ENCODE measurements at places on chromosomes 4 and X. TPM values are rescaled to one million over a fixed set of nuclear protein-coding genes. Genes with fewer than 3 reads are reported as not detected.

DNA sequence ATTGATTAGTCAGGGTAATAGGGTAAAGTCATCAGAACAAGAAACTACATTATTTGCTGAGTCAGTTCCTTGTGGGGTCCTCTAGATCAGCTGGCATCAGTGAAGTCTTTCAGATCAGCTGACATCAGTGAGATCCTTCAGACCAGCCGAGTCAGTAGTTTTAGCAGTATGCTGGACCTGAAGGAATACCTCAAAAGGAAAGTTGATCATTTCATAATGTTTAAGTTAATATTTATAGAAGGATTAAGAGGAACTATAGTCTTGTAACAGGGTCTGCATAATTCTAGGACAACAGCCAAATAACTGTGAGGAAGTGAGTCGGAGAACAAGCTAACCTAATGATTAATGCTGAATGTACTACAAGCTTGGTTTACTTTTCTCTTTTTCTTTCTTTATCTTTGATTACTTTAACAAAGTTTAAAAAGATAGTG is 958 bp upstream of the UGT2B7 start:
- DNase-seq = no peak

- DNase-seq = peak; percentile 90
Observed at GRCh38 chr4:184282251-184282713, 64.6 kb upstream of the ENPP6 start.

TGIF2LX gene
- not detected for total RNA-seq

DNA sequence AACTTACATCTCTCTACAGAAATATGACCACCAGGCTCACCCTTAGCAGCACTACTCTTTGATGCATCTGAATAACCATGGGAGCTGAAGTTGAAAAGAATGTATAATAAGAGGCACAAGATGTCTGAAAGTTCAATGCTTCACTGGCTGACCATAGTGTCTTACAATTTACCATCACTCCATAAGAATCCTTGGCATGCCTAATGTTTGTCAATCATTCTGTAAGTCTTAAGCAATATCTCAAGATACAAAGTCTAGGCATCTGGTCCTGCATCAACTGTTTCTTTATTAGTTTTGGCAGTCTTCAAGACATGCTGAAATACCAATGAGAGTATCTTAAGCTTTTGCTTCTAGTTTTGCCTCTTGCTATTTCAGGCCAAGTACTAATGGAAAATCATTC is 755.5 kb downstream of the STIM2 start:
- DNase-seq = no peak

GRCh38 chrX:72409993-72410392 is 104.3 kb upstream of the CITED1 start:
- no peak for DNase-seq

DNA sequence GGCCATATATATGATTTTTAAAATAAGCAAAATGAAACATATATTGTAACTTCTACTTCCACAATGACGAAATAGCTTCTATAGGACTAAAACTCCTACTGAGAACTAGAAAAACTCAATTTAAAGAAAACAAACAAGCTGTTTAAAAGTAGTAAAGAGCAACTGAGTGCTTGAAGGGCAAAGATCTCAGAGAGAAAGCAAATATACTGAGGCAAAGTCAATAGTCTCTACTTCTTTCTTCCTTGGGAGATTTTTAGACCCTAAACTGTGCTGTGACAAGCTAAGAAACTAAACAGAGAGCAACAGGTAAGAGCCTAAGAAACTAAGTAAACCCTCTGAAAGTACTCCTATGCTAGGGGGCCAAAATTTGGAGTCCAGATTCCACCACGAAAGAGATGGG is 8.6 kb downstream of the RCHY1 start:
- no peak for DNase-seq

POU4F2 gene
- not detected for total RNA-seq

DNA sequence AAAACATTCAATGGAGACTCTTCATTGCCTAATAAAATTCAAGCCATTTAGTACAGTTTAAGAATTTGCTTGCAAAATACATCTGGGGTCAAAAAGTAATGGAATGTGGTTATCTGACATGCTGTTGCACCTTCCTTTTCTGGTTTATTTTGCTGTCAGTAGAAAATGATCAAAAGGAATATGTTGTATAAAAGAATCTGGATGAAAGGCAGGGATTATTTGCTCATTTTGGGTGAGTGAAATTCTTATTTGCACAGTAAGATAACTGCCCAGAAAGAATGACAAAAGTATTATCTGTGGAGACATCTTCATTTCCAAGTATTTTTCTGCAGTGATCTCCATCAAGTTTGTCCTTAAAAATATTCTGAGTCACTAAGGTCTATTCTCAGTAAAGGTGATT is 30.4 kb downstream of the BOD1L1 start:
- DNase-seq = no peak

DNA sequence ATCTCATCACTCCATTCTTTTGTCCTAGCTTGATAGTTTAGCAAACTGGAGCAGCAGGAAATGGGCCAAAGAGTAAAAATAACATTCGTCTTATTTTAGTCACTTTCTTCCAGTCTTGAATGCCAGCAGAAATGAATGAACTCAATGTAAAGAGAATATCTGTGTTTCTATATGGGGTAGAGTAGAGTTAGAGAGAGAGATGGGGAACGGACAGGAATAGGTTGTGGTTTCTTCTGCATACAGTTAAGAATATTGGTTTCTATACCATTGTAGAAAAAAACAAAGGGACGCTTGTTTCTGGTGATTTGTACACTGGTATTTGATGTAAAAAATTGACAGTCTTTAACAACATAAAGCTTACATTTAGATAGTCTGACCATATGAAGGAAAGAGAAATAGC is 8.9 kb downstream of the GPR174 start:
- no peak for DNase-seq

DNA sequence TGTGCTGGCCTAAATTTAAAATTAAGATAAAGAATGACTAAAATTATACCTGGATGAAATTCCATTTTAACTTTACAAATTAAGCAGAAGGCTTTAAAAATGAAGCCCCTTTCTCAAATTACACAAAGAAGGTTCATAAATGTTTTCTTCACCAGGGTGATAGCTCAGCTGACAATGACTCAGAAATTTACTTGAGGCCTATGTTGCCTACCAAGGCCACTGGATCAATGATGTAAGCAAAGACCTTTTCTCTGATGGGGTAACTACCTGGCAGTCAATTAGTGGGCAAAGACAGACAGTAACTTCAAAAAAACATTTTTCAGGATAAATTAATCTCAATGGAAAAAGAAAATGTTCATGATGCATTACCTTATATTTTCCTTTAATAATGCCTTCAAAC is 23.9 kb upstream of the GPR34 start:
- DNase-seq = peak; percentile 4

DNA sequence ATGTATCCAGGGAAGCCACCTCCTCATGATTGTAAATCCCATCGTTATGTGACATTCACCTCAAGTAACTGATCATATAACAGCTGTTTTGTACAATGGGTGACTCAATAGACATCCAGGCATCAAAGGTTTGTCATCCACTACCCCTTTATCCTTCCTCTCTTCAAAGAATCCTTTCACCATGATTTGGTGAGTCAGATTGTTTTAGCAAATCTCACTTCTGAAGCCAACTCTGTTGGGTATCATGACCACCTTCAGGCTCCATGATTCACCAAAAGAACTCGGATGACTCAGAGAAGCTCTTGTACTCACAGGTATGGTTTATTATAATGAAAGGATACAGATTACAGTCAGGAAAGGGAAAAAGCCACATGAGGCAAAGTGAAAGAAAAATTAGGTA is 132.1 kb downstream of the PWWP3B start:
- no peak for DNase-seq

- DNase-seq = no peak
Observed at GRCh38 chrX:152902502-152902820, 4.6 kb downstream of the ZNF185 start.

DNA sequence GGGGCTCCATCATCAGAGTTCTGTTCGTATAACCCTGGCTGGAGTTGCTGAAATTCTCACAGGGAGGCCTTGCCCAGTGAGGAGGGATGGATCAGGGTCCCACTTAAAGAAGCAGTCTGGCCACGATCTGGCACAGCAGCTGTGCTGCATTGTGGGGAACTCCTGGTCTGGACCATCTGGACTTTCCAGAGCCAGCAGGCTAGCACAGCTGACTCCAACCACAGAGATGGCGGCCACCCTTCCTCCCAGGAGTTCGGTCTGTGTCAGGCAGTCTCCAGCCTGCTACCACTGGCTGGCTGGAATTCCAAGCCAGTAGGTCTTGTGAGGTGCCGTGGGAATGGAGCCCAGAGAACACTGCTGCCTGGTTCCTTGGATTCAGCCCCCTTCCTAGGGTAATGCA is 62.0 kb downstream of the SLAIN2 start:
- no peak for DNase-seq

All from activated CD8-positive, alpha-beta T cell treated with anti-CD3 and anti-CD28 coated beads for 36 hours (primary cell).